ENCODE measurements at places on chromosomes 5 and 9.

GRCh38 chr9:106745457-106745856 is 117.5 kb upstream of the ZNF462 start:
- no peak for DNase-seq

- DNase-seq = no peak
Observed at GRCh38 chr9:132247942-132248341, 86.1 kb downstream of the NTNG2 start.

DNA sequence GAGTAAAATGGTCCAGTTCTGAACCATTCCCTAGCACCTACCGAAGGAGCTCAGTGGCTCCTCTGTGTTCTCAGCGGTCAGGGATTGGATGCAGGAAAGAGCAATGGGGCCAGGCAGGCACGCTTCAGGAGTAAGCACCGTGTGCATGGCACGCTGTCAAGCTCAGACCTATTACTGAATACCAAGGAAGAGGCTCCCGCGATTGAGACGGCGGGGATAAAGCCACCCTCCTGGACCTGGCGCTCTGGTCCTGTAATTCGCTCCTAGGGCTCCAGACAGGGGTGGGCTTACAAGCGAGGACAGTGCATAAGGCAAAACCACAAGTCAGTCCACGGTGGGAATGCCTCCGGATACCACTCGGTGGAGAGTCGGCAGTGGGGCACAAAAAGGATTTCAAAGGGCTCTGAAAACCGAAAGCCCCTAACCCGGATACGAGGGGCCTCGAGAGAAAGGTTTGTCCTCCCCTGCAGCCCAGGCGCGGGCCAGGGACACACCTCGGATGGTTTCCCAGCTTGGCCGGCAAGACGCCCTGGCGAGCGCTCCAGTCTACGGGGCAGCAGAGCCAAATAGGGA is 988 bp downstream of the OXCT1 start:
- DNase-seq = peak; percentile 23

DNA sequence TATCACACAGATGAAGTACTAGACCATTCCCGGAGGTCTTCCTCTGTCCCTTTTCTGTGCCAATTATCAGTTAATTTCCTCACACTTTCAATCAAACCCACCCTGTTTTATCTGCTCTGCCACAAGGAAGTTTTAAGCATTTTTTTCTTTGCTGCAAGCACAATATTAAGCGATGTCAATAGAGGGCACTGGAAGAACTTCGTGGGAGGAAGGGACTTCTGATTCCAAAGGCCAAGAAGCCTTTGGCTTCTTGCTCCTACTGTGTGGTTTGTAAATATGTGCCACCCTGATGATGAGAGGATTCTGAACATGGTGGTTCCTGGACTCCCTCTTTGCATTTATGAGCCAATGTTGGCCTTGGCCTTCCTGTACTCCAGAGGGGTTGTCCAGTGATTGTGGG is 1712.5 kb upstream of the C9orf72 start:
- DNase-seq = no peak

- no peak for DNase-seq
Observed at GRCh38 chr9:130610862-130611707, 31.7 kb downstream of the FUBP3 start.

GRCh38 chr5:172793577-172794488 is 22.8 kb upstream of the DUSP1 start:
- DNase-seq = no peak

DNA sequence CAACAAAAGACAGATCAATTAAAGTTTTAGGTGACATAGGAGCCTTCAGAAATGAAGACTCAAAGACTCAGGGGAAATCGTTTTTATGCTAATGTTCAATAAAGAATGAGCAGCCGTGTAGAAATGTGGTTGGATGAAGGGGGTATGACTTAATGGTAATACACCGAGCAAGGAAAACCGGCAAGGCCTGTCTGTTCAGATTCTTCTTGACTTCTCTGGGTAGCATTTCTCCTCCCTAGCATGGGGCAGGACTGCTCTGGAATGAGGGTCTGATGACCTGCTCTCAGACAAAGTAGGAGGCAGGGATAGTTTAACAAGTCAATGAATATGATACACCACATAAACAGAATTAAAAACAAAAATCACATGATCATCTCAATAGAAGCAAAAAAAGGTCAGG is 487.4 kb downstream of the ZNF608 start:
- no peak for DNase-seq

- no peak for DNase-seq
Observed at GRCh38 chr5:117235786-117236185, 661.2 kb upstream of the SEMA6A start.

DNA sequence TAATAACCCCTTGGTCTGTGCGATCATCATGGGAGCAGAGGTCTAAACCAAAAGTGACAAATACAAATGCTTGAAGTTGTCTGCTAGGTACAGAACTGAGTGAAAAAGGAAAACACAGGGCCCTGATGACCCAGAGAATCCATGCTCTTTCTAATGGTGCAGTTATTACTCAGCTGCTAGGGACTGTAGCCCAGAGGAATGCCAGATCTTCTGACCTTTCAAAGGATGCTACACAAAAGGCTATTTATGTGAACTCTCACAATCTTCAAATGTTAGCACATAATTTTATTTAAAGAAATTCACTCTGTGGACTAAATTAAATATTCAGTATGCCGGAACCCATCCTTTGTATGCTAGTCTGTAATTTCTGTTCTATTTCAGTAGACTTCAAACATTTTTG is 79.9 kb downstream of the PRR16 start:
- DNase-seq = no peak

GRCh38 chr5:39283231-39283818 is 64.0 kb upstream of the FYB1 start:
- peak; percentile 39 for DNase-seq

- no peak for DNase-seq
Observed at GRCh38 chr5:145760660-145761059, 74.5 kb downstream of the PRELID2 start.

DNA sequence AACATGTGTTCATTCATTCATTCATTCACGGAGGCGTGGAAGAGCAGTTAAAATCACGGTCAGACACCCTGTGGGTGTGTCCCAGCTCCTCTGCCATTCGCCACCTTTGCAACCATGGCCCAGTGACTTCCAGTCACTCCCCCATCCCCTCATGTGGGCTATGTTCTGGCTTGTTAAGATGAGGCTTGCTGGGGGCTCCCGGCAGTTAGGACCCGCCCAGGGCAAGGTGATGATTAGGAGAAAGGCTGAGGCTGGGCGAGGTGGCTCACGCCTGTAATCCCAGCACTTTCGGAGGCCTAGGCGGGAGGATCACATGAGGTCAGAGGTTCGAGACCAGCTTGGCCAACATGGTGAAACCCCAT is 24.9 kb upstream of the PTGES start:
- DNase-seq = no peak

DNA sequence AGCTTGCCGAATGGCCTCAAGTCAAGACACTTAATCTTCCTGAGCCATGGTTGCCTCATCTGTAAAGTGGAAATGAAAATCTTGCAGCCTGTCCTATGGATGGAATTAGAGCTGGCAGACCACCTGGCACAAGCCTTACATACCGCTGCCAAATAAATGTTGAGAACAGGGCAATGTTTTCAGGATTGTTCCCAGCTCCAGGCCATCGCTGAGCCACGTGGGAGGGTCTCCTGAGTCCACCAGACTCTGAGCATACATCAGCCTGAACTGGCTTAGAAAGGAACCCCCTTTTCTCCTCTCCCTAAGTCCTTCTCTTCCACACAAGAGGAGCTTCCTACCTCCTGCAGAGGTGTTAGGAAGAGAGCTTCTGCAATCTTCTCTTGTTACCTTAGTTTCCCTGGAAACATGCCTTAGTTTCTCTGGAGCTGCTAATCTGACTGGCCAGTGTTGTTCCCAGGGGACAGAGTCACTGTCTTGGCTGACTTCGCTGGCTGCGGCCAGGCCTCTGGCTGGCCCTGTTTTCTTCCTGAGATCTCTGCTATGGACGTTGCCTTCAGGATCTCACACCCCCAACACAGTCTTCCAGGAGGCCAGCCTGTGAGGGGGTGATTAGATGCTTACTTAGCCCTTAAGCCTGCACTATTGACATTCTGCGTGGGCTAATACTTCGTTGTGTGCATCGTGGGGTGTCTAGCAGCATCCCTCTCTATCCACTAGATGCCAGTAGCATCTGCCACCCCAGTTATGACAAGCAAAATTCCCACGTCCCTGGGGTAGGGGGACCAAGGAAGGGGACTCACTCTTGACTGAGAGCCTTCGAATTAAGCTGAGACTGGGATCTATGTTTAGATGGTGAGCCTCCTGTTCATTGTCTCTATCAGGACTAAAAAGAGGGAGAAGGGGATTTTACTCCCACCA is 62.2 kb downstream of the BOD1 start:
- DNase-seq = no peak

DNA sequence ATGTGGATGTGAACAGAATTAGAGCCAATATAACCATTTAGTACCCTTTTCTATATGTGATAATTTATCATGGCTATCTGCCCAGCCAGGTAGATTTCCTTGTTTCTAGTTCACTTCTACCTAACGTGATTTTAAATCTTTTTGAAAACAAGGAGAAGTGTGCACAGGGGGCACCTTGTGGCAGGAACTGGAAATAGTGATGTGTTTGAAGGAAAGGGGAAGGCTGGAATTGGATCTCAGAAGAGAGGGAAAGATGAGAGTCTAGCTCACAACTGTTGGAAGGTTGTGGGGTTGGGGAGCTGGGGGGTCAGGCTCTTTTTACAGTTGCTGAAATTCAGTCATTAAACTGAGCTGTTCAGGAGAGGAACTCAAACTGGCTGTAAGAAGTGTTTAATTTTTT is 219.5 kb downstream of the KCTD16 start:
- DNase-seq = no peak

- DNase-seq = no peak
Observed at GRCh38 chr9:92547356-92547755, 11.6 kb upstream of the ECM2 start.

DNA sequence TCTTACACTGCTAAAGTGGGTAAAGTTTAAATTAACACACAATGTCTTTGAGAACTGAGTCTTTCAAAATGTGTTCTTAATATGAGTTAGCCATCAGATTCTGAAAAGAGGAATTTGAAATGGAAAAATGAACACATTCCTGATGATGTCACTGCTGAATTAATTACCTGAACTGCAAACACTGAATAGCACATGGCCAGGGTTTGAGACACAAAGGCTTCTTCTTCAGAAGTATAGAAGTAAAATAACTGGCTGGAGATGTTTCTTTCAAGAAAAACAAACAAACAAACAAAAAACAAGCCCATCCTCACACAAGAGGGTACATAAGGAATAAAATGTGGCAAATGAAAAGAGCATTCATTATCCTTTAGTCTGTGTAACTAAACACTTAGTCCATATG is 7.1 kb downstream of the GLIS3 start:
- DNase-seq = no peak

GRCh38 chr5:10921160-10921559 is 160.1 kb upstream of the DAP start:
- no peak for DNase-seq

DNA sequence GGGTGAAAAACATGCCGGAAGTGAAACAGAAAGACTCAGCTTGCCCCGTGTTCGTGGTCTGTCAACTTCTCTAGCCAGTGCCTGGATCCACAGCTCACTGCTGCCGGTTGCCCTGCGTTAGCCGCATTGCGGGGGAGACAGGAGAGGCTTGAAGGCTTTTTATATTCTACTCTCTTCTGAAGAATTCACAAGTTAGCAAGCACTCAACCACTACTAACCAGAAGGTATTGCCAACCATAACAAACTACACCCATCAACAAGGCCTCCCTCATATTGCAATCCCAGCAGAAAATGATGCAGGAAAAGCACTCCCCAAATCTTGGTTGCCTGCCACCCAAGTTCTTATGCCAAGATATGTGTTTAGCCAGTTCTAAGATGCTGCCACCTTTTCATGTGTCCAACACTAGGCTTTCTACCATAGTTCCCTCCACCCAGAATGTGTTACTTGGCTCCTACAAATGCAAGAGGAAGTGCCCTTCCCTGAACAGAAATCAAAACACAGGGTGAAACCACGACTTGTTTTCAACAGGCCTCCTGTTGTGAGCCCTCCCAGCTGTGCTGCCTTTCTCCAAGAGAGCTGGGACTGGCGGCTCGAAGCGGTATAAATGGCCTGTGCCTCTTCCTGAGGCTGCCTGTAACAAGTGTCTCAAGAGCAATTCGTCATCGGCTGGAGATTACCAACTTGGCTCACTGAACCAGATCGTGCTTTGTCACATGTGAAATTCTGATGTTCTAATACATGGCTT is 129.0 kb downstream of the SNX18 start:
- DNase-seq = no peak

- DNase-seq = no peak
Observed at GRCh38 chr5:128036950-128037349, 46.6 kb upstream of the SLC12A2 start.

DNA sequence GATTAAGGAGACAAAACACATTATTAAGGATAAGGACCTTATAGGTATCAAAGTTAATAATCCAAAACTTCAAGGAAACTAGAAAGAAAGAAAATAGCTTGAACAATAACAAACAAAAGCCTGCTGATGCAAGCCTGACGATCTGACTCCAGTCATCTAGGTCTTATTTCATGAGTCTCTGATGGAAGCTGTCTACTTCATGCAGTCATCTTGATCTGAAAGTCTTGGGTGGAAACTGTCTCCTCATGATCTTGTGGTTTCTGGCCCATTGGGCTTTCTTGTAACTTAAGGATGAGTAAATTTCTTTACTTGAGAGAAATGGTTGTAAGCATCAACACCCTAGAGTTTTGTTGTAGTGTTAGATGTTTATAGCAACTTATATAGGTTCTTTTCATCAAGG is 20.6 kb upstream of the PSIP1 start:
- no peak for DNase-seq

DNA sequence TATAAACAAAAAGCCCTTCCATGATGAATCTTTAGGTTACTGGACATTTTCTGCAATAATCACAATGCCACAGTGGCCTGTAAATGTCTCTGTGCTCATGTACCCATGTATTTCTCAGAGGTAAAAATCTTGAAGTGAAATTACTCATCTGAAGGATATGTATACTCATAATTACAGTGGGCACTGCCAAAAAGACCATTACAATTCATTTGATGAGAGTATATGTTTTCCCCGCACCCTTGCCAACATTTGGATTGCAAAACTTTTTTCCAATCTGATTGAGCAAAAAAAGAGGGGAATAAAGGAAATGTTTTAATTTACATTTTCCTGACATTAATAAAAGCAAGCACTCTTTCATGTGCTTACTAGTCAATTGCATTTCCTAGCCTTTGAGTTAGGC is 110.5 kb downstream of the EPB41L4A start:
- DNase-seq = no peak

DNA sequence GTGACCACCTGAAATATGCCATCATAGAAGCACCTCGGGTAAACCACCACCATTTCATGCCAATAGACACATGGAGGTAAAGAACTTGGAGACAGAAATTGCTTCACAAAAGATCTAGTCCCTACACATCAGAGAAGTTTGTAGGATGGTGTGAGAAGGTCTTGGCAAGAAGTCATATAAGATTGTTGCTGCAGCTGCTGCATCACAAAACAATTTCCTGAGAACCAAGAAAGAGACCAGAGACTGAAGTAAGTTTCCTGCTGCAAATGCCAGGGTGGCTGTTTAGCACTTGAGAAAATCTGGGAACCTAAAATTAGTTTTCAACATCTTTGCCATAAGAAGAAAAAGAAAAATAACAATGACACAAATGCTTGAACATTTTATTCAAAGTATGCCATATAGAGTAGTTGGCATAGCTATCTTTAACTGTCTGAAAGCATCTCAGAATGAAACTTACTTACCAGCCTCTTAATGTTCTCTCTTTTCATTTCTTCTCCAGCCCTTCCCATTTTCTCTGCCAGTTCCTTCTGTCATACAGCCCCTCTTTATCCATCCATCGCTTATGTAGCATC is 114.3 kb downstream of the KCTD16 start:
- DNase-seq = no peak

GRCh38 chr5:172494630-172495505 is 40.5 kb upstream of the SH3PXD2B start:
- DNase-seq = no peak
